Cortex of kidney (tissue), 1 donor: ENCODE measurements at places on chromosomes 3 and 15.

- no peak for DNase-seq
Measured at GRCh38 chr15:29034593-29035335, 149.0 kb downstream of the APBA2 start.

- DNase-seq = no peak
Measured at GRCh38 chr3:58161435-58162398, 49.1 kb downstream of the DNASE1L3 start.

DNA sequence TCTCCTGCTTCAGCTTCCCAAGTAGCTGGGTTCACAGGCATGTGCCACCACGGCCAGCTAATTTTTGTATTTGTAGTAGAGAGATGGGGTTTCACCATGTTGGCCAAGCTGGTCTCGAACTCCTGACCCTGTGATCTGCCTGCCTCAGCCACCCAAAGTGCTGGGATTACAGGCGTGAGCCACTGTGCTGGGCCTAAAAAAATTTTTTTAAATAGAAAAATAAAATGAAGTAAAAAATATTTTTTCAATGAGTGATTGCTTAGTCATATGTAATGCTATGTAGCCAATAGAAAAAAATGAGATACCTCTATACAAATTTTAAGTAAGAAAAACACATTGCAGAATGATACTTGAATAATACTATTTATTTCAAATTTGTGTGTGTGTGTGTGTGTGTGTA, 27.9 kb upstream of the SLC30A4 start:
- no peak for DNase-seq

DNA sequence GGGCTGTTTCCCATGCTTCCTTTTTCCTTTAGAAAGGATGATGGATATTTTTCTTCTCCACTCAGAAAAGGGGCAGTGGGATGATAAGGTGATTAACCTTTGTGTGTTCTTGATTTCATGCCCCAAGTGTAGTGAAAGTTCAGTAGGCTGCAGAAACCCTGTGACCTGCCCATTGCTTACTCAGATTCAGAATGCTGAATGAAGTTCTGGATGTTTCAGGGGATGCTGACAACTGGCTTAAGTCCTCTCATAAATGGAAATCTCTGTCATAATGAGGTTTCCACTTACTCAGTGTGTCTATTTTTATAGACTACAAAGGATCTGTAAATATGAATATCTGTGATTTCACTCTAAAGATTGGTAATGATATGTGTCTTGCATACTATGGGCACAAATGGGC, 471.3 kb upstream of the TPRG1 start:
- DNase-seq = no peak

DNA sequence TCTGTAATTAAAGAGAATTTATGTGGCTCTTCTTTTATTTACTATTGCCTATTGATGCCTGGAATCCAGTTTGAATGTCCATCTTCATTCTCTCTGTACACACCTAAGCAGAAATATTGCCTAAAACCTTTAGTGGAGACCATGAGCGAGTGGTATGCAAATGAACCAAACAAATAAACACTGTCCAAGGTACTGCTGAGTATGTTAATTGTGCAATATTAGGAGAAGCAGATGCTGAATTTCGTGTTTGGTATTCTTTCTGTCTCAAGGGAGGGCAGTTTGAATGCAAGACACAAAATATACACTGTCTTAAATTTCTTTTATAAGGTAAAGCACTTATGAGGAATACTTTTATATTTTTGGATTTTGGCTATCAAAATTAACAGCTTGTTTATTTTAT, 440.9 kb downstream of the RBMS3 start:
- no peak for DNase-seq

DNA sequence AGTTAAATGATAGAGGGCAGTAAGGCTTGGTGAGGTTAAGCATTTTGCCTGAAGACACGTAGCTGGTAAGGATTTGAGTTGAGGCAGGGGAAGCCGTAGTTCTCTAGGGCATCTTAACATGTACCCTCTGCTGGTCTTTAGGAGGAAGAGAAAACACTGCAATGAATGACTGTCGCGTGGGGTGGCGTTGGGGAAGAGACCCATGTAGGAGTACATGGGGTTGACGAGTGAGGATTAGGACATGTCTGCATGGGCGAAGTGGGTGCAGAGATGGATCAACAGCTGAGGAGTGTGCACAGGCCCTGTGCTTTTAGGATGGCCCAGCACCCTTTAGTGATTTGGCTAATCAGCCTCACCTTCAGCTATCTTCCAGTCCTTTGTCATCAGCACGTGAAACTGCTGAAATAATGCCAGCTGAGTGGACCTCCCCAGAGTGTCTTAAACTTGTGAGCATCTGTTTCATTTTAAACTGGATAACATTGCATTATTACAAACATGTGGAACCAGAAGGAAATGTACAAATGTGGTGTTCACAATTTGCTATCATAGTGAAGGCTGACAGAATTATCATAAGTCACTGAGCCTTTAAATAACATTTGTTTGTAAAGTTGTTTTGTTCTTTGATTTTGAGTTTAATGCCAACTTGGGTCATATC, 15.3 kb downstream of the P2RY14 start:
- no peak for DNase-seq

DNA sequence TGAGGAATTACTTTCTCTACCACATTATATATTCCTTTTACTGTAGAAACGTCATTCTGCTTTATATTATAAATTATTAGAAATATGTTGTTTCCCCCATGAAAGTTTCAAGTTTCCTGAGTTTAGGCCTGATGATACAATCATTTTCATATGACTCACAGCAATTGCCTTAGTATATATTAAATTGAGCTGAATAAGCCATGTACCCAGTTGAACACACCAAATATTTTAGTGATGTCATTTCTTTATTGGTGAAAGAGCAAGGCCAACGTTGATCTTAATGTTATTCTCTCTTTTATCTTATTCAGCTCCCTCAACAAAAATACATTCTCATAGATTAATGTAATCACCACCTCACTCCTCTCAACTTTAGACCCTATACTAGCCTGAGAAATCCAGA, 30.8 kb downstream of the B3GNT5 start:
- no peak for DNase-seq
